ENCODE measurements at places on chromosomes 6 and 20. TPM values are rescaled to one million over a fixed set of nuclear protein-coding genes. Genes with fewer than 3 reads are reported as not detected.
A peak's percentile ranks its signal among the peaks of the same experiment; 100 is the strongest.

DNA sequence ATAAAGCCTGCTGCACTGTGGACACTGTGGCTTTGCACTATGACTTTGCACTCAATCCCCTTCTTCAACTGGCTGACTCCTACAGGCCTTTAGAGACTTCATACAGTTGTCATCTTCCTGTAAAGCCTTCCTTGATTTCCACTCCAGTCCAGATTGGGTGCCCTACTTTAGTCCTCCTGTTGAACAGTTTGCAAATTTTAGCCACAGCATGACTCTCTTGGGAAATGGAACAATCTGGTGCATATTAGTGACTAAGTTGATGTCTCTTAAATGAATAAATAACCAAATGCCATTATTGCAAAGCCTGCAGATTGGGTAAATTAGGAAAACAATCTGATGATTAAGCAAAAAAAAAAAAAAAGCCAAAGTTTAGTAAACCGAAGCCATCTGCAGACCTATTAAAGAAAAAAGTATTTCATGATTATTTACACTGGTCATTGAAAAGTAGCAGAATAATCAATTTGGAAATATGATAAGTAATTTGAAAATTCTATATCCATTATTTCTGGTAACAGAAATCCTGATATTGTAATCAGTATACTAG is 12.6 kb downstream of the PLCB4 start:
- H3K4me1 ChIP-seq: peaks cover 7% of the 10 kb centered on the region
- H3K27ac ChIP-seq: no peak overlapping the region
- no peak overlapping the region for H3K4me3 ChIP-seq

DNA sequence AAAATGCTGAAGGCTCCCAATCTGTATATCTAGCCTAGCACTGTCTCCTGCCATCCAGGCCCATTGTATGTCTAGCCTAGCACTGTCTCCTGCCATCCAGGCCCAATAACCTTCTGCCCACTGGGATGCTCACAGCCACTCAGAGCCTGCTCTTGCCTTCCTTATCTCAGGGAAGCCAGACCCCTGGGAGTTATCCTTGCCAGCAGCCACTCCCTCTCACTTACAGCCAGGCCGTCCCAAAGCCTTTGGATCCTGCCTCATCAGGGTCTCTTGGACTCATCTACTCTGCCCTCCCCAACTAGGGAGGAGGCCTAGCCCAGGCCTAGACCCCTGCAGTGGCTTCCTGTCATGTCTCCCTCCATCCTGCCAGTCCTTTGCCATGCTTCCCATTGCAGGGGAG is 37.3 kb downstream of the KIF3B start:
- DNase-seq: no peak
- no peak overlapping the region for H3K4me3 ChIP-seq

GRCh38 chr6:130771741-130772140 is 55.5 kb upstream of the SMLR1 start:
- no peak overlapping the region for H3K27ac ChIP-seq
- no peak overlapping the region for H3K4me3 ChIP-seq
- H3K4me1 ChIP-seq: no peaks in the 10 kb centered on the region
- no peak for DNase-seq

DNA sequence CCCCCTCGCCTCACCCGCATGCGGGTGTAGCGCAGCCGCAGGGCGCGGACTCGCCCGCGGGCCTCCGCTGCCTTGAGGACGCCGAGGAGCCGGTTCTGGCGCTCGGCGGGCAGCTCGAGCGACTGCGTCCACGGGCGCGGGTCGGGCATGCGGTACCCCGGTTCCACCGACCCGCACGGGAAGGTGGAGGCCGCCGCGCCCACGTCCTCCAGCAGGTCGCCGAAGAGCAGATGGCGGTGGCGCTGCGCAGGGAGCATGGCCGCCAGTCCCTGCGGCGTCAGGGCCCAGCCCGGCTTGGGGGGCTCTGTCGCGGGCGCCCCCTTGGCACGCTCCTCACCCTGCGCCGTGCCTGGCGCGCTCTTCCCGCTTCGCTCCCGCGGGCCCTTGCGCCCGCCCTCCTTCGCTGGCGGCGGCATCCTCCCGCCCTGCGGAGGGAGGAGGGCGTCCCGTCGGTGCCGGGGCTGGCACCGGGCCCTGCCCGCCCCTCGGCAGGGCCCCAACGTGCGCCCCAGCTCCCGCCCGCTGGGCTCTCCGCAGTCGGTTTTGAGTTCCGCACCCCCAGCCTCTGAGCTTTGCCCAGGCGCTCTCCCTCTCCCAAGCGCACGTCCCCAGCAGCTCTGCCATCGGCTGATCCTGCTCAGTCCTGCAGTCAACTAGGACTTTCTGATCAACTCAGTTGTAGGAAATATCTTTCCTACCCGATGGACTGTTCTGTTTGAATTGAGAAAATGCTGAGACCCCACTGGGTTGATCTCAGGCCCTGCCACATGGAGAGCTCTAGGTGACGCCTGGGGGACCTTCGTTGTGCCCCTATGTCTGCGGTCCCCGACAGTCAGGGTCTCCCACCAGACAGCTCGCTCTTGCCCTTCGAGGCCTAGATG is at the start of gene LKAAEAR1:
Gene LKAAEAR1, minus strand, starts transcription at position 595 of the 881 bp plus-strand sequence. Its CDS starts 179 bp downstream, at position 416.
- H3K27me3 ChIP-seq: peaks cover 40% of the 10 kb centered on the region
- H3K36me3 ChIP-seq: no peaks in the 10 kb centered on the region
- DNase-seq: peak; percentile 92
- H3K4me3 ChIP-seq: peak within 1 kb of the TSS; percentile 52

GRCh38 chr6:13253272-13253671 is 75.1 kb downstream of the TBC1D7 start:
- H3K4me3 ChIP-seq: no peak overlapping the region
- no peak for DNase-seq
- no peaks in the 10 kb centered on the region for H3K27me3 ChIP-seq
- no peaks in the 10 kb centered on the region for H3K36me3 ChIP-seq
- H3K4me1 ChIP-seq: no peaks in the 10 kb centered on the region

DNA sequence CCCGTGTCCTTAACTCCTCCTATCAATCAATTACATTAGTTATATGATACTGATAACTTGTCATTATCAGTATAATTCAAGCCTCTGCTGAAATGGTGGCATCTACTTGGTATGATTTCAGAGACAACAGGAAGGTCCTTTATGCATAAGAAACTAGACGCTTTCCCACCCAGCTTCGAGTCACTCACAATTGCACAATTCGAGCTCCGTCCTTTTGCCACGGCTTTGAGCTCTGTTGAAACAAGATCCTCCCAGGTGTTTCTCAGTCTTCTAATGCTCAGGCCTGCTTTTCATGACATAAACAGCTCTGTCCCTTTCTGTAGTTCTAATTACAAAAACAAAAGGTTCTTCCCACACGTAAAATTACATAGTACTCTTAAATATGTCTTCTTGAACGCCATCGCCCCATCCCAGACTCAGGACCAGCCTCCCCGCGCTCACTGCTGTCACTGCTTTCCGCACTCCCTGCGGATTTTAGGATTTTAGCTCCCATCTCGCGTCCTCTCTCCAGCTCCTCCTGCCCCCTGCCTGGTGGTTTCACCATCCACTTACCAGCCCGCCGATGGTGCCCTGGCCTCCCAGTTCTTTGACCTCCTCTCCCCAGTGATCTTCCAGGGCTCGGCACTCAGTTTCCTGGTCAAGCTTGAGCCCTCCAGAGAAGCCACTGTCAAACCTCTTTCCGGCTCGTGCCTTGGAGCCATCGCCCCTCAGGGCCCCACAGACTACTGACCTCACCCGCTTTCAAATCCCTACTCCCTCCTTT is 23.2 kb upstream of the PNPLA1 start:
- no peak overlapping the region for H3K27ac ChIP-seq
- no peak for DNase-seq
- H3K4me1 ChIP-seq: peaks cover 15% of the 10 kb centered on the region
- H3K4me3 ChIP-seq: no peak overlapping the region

DNA sequence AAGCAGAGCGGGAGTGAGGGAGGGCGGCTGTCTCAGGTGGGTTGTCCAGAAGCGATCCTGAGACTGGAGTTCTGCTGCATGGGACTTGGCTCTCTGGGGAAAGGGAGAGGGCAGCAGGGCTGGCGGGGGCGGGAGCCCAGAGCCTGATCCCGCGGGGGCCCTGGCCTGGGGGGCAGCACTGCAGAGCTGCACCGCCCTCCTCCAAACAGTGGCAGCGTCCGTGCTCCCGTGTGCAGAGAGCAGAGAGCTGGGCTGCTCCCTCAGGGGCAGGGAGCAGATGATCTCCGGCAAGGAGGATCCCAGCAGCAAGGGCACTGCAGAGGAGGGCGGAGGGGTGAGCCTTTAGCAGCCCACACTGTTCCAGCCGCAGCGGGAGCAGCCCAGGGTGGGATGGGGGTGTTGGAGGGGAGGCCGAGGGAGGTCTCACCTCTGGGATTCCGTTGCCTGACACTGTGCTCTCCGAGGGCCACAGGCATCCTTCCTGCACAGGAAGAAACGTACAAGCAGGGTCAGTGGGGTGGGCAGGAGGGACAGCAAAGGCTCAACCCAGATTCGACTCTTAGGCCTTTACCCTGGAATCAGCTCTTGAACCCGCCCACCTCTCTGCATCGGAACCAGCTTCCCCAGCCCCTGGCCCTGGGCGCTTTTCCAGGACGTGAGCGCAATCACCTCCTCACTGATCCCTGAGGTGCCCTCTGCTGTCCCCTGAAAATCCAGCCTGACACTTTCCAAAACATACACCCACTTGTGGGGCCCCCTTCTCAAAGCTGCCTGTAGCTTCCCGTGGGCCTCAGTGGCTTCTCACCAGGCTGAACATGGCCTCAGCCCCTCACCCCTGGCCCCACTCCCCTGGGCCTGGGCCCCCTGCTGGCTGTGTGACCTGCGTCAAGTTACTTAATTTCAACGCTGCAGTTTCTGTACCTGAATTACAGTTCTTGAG is 32.6 kb upstream of the ZBP1 start:
- no peak overlapping the region for H3K27ac ChIP-seq
- H3K27me3 ChIP-seq: no peaks in the 10 kb centered on the region
- H3K36me3 ChIP-seq: peaks cover 13% of the 10 kb centered on the region
- no peaks in the 10 kb centered on the region for H3K4me1 ChIP-seq

GRCh38 chr20:53154540-53154939 is 182.4 kb downstream of the TSHZ2 start:
- no peak for DNase-seq
- no peaks in the 10 kb centered on the region for H3K27me3 ChIP-seq
- no peak overlapping the region for H3K4me3 ChIP-seq
- H3K4me1 ChIP-seq: peaks cover 4% of the 10 kb centered on the region

The TXLNB gene
- 0.59 TPM for total RNA-seq
